CD4-positive, alpha-beta T cell treated with Interleukin-2 at 100 ng/mL for 4 hours (primary cell): ENCODE measurements at places on chromosomes 13 and 19.

DNA sequence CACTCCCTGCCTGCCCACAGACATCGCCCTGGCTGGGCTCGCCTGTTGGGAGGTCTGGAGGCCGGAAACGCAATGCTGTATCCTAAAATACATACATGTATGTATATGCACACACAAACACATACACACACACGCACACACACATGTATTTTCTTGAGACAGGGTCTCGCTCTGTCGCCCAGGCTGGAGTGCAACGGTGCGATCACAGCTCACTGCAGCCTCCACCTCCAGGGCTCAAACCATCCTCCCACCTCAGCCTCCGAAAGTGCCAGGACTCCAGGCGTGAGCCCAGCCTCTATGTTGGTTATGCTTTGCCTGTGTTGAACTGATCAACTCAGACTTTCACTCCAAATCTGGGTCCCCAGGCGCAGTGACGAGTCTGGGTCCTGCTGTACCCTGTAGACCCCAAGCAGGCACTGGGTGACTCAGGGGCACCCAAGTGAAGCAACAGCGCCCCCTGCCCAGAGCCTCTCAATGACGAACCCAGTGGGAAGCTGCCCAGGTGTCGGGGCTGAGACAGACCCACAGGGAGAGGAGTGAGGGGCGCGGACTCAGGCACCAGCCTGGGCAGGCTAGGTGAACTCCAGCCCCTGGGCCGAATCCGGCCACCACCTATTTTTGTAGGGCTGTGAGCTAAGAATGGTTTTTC, 27.4 kb upstream of the CACTIN start:
- DNase-seq: no peak

DNA sequence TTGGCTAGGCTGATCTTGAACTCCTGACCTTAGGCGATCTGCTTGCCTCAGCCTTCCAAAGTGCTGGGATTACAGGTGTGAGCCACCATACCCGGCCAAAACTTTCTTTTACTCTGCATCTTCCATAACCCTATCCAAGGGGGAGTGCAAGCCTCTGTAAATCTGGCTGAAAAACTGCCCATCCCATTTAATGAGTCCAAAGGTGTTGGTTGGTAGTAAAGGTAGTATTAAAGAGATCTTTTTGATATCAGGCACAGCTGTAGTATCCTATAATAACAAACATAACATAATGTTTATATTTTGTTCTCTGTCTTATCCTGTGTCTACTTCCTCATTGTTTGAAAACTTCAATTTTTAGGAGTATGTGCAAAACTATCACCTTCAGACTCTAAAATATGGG, 559.8 kb upstream of the ATXN8OS start:
- DNase-seq: no peak

DNA sequence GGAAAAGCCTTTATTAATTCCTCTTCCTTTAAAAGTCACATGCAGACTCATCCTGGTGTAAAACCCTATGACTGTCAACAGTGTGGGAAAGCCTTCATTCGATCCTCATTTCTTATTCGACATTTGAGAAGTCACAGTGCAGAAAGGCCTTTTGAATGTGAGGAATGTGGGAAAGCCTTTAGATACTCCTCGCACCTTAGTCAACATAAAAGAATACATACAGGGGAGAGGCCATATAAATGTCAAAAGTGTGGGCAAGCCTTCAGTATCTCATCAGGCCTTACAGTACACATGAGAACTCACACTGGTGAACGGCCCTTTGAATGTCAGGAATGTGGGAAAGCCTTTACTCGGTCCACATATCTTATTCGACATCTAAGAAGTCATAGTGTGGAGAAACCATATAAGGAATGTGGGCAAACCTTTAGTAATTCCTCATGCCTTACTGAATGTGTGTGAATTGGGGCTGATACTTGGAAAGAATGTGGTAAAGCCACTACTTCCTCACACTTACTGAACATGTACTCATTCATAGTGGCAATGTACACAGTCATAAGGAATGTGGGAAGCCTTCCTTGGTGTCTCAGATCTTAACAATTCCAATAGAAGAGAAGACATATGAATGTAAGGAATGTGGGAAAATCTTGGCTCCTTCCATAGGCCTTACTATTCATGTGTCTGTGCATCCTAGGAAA, 18.8 kb downstream of the ZNF559 start:
- no peak for DNase-seq

DNA sequence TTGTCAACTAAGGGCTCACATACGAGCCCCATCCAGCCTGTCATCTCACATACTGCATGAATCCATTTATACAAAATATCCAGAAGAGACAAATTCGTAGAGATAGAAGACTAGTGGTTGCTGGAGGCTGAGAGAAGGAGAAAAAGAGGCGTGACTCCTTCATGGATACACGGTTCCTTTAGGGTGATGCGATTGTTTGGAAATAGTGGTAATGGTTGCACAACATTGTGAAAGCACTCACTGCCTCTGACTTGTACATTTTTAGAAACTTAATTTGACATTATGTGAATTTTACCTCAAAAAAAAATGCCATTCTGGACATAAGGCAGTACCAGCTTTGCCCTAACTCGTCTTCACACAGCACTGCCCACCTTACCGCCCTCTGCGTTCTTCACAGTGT, 27.3 kb downstream of the IGFL1 start:
- no peak for DNase-seq

- no peak for DNase-seq
These were observed 9.4 kb upstream of the USPL1 start for GRCh38 chr13:30608364-30608763.

- DNase-seq: no peak
These were observed 36.7 kb downstream of the MBNL2 start for GRCh38 chr13:97258801-97259200.

GRCh38 chr13:51519771-51520216, 64.5 kb upstream of the WDFY2 start:
- DNase-seq: no peak

- no peak for DNase-seq
These were observed 196.3 kb downstream of the TSHZ3 start for GRCh38 chr19:31152906-31153305.

DNA sequence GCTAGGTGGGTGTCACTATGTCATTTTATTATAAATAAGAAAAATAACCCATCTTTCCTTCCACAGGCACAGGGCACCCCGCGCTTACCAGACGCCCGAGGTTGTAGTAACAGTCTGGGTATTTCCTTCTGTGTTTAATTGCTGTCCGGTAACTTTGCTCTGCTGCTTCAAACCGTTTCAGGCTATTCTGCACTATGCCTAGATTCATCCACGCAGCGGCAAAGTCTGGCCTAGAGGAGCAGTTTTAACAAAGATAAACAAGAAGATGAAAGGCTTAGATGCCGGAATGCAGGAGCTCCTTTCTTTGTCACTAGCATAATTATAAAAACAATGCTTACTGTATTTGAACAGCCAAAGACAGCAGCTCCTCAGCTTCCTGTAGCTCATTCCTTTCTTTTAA, 36.9 kb upstream of the GGACT start:
- DNase-seq: no peak

DNA sequence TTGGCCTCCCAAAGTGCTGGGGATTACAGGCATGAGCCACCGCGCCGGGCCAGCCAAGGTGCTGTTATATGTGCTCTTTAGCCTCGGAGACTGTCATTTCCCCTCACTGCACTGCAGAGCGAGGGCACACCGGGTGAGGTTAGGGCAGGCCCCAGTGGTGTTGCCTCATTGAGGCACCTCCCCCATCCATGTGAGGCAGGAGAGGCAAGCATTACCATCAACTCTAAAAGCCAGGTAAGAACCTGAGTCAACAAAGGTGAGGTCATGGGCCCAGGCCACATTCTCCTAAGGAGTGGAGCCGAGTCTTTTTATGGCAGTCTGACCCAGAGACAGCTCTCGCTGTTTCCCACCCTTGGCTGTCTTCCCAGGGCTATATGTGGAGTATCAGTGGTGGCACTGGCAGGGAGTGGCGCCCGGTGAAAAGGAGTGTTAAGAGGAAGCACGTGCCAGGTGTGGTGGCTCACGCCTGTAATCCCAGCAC, 10.9 kb downstream of the B3GNT8 start:
- DNase-seq: no peak

- DNase-seq: no peak
These were observed 14.4 kb upstream of the TPM4 start for GRCh38 chr19:16061943-16062342.

GRCh38 chr13:35926859-35927530, 204.2 kb downstream of the DCLK1 start:
- DNase-seq: no peak

GRCh38 chr19:33199441-33200265, 5.5 kb downstream of the LRP3 start:
- no peak for DNase-seq

GRCh38 chr13:84303035-84303434, 420.8 kb upstream of the SLITRK1 start:
- DNase-seq: no peak

GRCh38 chr13:23455401-23456185, 22.1 kb upstream of the SACS start:
- DNase-seq: no peak

DNA sequence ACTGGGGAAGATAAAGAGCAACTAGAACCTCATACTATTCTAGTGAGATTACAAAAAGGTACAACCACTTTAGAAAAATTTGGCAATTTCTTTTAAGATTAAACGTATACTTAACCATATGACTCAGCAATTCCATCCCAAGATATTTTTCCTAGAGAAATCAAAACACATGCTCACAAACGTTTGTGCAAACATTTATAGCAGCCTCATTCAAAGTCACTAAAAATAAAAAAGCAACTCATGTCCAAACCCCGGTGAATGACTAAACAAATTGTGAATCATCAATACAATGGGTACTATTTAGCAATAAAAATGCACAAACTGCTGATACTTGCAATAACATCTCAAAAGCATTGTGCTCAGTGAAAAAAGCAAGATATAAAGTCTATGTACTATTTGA, 121.5 kb downstream of the FRY start:
- no peak for DNase-seq

DNA sequence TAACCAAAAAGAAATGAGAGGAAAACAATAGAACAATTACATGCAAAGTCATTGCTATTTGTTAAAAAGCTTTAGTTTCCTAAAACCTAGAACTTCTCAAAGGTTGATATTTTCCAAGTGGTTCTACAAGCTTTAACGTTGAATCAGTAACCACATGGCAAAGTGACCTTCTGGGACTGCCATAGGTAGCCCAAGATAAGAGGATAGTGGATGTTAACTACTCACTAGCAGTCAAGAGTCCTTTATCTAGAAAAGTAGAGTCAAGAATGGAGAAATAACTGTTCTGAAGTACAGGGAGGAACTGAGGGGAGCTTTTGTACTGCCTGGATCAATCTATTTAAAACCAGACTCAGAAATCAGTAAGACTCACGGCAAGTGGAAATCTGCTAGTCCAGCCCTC, 9.9 kb upstream of the SLC46A3 start:
- no peak for DNase-seq

DNA sequence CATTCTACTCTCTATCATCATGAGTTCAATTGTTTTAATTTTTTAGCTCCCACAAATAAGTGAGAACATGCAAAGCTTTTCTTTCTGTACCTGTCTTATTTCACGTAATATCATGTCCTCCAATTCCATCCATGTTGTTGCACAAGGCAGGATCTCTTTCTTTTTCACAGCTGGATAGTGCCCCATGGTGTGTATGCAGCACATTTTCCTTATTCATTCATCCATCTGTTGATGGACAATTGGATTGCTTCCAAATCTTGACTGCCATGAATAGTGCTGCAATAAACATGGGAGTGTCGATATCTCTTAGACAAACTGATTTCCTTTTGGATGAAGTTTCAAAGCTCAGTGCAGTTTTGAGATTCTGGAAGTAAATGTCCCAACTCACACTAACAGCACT, 326.9 kb downstream of the FGF9 start:
- no peak for DNase-seq

- DNase-seq: no peak
These were observed 2.8 kb downstream of the TSHZ3 start for GRCh38 chr19:31346184-31347059.

- DNase-seq: no peak
These were observed 169.9 kb downstream of the VWA8 start for GRCh38 chr13:41791056-41791455.

- no peak for DNase-seq
These were observed 26.1 kb downstream of the NFIC start for GRCh38 chr19:3392480-3392879.

DNA sequence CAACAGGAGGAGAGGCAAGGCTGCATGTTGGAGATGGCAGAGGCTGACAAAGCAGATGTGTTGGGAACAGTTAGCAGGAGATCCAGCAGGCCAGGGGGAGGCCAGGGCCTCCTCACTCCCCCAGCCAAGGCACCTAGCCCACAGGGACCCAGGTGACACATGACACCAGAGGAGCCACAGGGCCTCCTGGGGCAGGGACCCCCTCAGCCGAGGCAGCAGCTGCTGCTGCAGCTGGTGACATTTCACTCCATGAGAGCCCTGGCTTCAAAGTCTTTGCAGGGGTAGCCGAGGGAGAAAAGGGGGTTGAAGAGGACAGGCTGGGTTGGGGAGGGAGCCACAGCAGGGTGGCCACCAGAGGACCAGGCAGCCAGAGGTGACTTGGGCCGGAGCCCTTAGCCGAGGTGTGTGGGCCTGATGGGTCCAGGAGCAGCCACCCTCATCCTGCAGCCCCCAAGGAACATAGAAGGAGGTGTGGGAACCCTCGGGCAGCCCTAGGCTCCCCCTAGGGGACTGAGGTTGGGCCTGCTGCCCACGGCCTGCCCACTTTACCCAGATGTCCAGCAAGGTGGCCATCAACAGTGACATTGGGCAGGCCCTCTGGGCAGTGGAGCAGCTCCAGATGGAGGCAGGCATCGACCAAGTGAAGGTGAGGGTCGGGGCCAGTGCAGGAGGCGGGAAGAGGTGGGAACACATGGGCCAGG, at the start of gene GNG14:
Gene GNG14, plus strand, starts transcription at position 503 of the 701 bp plus-strand sequence. Its CDS starts 51 bp downstream, at position 554.
- no peak for DNase-seq

GRCh38 chr13:75541287-75541686, 3.6 kb upstream of the COMMD6 start:
- DNase-seq: no peak

DNA sequence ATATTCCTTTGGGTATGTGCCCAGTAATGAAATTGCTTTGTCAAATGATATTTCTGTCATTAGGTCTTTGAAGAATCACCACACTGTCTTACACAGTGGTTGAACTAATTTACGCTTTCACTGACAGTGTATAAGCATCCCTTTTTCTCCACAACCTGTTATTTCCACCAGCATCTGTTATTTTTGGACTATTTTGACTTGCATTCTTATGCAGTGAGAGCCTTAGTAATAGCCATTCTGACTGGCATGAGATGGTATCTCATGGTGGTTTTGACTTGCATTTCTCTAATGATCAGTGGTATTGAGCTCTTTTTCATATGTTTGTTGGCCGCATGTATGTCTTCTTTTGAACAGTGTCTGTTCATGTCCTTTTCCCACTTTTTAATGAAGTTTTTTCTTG, 92.0 kb upstream of the SPATA13 start:
- DNase-seq: no peak

DNA sequence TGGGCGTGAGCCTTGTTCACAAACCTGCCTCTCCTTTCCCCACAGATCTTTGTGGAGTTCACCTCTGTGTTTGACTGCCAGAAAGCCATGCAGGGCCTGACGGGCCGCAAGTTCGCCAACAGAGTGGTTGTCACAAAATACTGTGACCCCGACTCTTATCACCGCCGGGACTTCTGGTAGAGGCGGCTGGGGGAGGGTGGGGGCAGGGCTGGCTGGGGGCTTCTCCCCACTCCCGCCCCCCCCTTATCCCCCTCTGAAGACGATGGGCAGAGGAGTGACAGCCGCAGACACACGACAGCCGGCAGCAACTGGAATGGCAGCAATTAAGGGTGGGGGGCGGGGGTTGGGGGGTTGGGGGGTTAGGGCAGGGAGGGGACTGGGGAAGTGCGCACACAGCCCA, 1.1 kb upstream of the EPN1 start:
- DNase-seq: no peak
